Adipocyte (in vitro differentiated cells): ENCODE measurements at places on chromosomes 1 and 21.

- no peak for DNase-seq
Observed at GRCh38 chr21:36821032-36821299, 122.1 kb downstream of the SIM2 start.

DNA sequence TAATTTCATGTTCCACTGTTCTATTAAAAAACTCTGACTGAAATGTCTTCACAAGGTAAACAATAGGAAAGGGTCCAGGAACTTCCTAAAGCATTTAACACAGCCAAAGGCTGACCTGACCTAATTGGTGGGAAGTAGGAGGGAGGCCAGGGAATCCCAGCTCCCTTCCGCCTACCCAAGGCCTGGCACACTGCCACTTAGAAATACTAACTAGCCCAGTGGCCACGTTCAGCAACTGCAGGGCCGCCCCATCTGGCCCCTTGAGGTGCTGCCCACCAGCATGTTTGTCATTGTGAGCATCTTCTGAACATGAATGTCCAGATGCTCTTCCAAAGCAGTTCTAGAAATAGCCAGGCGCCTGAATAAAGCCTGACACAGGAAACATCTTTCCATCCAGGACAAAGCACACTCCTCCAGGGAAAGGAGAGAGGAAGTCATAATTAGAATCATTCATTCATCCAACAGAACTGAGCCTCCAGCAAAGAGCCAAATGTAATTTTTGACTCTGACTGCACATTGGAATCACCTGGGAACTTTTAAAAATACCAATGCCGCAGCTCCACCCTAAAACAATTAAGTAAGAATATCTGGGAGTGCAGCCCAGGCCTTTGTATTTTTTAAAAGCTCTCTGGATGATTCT lies 44.6 kb upstream of the BCL9 start:
- DNase-seq = peak; percentile 50

DNA sequence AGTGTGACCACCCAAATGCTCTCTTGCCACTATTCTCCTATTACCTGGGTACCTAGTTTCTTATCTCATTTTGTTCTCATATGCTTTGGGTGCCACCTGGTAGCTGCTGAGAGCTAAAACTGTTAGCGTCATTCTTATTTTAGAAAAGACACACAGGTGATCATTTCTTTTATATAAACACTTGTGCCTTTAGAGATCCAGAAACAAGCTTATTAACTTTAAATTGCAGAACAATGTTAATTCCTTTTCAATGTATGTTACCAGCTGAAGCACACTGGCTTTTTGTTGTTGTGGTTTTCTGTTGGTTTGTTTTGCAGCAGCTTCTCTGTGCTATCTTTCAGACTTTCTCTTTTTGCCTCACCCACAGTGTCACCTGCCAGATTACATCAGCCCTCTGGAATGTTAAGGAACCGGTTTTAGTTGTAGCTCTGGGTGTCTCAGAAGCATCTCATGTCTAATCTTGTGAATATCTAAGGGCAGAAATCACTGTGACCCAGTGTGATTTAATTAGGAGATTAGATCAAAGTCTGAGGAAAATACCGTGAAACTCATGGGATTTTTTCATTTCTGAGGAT lies 43.4 kb upstream of the SLC19A2 start:
- no peak for DNase-seq

DNA sequence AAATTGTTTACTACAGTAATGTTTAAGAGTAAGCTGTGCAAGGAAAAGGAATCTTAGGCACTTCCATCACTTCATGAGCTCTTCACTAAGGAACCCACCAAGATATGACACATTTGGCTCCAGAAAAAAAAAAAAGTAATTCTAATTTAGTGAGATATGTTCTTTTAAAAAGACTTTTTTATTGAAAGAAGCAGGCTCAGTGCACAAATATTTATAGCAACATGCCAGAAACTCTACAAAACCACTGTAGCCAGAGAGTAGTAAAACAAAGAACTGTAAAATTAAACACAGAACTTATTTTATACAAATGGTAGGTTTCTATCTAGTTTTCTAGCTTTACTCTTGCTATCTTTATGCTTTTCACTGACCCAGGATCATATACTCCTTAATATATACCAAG lies 434.6 kb upstream of the ADGRL2 start:
- peak; percentile 50 for DNase-seq

DNA sequence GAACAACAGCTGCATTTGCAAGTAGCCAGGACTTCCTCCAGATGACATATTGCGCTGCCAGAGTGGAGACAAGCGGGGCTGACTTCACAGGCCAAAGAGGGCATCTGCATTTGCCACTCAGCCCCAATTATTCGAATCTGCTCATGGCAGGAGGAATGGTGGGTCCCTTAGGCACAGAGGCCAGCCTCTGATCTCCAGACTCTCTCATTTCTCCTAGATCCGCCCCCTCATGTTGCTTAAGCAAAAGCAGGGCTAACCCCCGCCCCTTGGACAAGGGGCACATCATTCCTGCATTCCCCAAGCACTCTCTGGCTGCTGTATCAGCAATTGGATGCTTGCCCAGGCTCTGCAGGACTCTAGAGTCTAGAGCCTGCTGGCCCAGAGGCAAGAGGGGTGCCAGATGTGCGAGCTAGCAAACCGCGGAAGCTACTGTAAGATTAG lies 262.4 kb downstream of the ST6GALNAC3 start:
- peak; percentile 94 for DNase-seq

DNA sequence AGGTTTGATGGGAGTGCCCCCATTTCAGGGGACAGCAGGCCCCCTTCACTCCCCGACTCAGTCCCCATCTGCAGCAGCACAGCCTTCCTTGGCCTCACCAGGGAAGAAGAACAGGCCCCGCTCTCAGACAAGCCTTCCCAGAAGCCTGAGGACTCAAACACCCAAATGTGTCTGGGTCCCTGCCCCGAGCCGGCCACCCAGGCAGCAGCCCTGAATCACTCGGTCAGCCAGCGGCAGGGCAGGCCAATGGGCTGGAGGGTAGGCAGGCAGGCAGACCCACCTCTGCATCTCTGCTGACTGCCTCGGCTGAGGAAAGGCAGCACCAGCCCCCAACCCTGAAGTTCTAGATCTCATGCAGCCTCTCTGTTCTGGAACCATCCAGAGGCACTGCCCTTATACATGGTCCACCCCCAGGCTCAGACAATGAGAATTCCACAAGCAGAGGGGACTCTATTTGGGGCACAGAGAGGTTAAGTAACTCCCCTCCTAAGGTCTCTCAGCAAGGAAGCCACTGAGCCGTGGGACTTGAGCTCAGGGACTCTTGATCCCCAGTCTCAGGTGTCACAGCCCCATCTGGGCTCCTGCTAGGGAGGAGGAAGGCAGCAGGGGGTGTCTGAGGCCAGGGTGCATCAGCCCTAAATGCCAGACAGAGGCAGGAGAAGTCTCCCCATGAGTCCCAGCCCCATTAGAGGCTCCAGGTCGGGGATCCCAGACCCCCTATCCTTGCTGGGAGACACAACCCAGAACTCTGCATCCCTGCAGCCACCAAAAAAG lies 33.2 kb upstream of the RUNX3 start:
- DNase-seq = no peak

DNA sequence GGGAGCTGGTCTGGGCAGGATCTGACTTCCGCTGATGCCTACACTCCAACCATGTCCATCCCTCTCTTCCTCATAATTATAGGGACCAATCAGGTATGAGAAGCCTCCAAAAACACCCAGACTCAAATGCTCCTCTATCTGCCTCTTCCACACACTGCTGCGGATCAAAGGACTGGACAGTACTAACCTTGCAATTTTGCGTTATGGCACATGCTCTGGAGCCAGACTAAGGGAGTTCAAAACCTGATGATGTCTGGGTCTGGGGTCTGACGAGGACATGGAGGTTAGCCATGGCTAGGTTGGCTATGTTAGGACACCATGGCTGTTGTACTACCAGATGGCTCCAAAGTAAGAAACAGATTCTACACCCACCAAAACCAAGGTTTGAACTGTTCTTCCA lies 10.3 kb downstream of the GPN2 start:
- DNase-seq = no peak

- no peak for DNase-seq
Observed at GRCh38 chr1:71462247-71462646, 381.4 kb upstream of the ZRANB2 start.

DNA sequence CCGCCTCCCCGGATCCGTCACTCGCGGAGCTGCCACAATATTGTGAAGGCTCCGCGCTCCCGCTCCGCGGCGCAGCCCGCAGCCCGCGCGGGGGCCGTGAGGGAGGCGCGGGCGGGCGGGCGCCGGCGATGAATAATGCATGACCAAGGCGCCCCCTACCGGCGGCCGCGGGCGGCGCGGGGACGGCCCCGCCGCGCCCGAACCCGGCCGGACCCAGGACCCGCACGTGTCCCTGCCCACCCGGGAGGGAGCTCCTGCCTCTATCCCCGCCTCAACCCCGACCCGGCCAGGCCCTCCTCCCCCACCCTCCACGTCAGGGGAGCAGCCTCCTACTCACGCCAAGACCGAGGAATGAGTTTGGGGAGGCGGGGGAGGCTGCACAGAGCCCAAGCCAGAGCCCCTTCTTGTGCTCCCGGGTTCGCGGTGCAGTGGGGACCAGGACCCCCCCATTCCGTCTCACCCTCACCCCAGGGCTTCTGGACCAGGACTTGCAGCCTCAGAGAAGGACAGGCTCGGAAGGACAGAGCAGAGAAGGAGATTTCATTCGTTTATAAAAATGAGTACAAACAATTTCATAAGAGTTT lies 70.8 kb upstream of the CASZ1 start:
- DNase-seq = peak; percentile 82
